ENCODE measurements at places on chromosomes 7 and 10. TPM values are rescaled to one million over a fixed set of nuclear protein-coding genes. Genes with fewer than 3 reads are reported as not detected.

The LAMB1 gene
- 591 TPM for polyA plus RNA-seq

The C10orf105 gene
- not detected for polyA plus RNA-seq

- DNase-seq: no peak
These were observed 92.3 kb downstream of the BMPR1A start for GRCh38 chr10:86848747-86849146.

GRCh38 chr7:27101171-27101956 lies 1.1 kb downstream of the HOXA2 start:
- peak; percentile 78 for DNase-seq

GRCh38 chr7:70303780-70304179 lies 705.5 kb downstream of the AUTS2 start:
- DNase-seq: no peak

DNA sequence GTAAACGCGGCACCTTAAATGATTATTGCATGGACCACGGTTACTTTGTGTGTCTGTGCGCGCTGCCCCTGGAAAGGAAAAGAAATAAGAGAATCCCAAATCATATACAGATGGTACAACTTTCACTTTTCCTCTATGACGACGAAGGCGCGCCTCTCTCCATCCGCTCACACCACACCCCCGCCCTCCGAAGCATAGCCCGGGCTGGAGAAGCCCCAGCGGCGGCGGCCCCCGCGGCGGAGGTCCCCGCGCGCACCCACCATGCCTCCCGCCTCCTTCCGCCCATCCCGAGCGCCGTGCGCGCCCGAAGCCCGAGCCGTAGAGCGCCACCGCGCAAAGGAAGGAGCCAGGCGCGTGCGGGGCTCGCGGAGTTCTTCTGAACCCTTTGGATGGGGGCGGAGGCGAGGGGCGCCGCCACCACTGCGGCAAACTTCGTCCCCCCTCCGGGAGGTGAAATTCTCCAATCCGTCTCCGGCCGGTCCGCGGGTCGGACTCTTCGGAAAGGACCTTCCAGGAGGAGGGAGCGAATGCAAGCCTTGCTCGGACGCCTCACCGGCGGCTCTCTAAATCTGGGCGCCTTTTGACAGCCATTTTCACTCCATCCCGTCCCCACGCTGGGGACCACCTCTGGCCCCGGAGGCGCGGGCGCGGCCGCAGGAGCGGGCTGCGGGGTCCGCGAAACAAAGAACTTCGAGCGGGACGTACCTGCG lies 588 bp downstream of the GLI3 start:
- peak; percentile 66 for DNase-seq

DNA sequence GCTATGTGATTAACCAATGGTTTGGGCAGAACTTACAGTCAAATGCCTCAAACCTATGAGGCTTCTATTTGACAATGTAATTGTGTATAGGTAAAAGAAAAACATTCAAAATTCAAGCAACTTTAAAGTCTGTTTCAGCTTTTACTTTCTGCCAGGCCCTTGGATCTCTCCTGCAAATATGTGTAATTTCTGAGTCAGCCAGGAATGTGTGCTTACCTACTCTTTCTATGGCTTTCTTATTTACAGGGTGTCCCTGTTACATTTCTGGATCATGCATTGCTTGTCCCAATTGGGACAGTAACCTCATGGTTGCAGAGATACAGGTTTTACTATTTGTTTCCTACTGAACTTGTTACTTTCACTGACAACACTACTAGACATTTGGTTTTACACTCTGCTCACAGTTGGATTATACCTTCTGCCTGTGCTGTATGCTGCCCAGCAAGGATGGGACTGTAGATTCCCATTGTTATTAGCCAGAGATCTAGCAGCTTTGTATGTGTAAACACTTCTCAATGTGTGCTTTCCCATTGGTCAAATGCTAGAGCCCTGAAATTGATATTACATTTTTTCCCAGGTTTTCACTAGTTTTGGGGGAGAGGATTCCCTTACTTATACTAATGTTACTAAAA lies 355.3 kb downstream of the ARL4A start:
- DNase-seq: no peak

Data from endothelial cell of umbilical vein (primary cell).